ENCODE measurements at places on chromosomes 12 and 14.

DNA sequence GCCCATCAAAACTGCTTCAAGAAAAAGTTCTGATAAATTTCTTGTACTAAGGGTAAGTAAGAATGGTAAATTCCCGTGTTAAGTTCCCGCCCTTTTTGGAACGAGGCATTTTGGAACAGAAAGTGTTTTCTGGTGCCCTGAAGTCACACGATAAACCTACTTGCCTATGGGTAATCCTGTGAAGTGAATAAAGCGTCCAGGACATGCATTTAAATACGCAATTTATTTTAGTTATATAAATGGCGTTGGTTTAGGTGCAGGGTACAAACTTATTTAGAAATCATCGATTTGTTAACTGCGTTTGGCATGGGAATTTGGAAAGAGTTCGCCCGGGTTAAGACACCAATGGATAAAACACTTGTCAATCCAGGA is 715 bp upstream of the RAP1B start:
- no peak for DNase-seq

DNA sequence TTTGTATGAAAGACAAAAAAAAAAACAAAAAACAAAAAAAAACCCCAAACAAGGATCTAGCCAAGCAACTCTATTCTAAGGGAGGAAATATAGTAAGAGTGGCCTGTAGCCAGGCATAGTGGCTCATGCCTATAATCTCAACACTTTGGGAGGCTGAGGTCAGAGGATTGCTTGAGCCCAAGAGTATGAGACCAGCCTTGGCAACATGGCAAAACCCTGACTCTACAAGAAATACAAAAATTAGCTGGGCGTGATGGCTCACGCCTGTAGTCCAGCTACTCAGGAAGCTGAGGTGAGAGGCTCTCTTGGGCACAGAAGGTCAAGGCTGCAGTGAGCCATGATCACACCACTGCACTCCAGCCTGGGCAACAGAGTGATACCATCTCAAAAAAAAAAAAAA is 47.9 kb downstream of the TMEM117 start:
- no peak for DNase-seq

GRCh38 chr12:131618701-131619100 is 92.2 kb upstream of the SFSWAP start:
- no peak for DNase-seq

DNA sequence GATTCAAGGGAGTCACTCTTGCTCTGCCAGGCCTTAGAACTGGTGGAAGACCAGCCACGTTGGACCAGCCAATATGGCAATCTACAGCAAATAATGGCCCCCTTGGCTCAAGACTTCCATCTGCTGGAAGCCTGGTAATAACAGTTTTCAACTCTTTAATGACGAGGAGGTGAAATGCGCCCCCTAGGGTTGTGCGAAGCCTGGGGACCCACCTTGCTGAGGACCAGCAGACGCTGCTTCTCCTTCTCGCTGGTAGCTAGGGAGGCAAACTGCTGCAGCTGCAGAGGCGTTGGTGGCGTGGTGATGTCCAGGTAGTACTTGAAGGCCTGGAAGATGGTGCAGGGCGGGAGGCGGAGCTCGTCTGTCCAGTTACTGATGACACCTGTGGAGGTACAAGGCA is 41.5 kb upstream of the FBXO21 start:
- DNase-seq, result no peak

DNA sequence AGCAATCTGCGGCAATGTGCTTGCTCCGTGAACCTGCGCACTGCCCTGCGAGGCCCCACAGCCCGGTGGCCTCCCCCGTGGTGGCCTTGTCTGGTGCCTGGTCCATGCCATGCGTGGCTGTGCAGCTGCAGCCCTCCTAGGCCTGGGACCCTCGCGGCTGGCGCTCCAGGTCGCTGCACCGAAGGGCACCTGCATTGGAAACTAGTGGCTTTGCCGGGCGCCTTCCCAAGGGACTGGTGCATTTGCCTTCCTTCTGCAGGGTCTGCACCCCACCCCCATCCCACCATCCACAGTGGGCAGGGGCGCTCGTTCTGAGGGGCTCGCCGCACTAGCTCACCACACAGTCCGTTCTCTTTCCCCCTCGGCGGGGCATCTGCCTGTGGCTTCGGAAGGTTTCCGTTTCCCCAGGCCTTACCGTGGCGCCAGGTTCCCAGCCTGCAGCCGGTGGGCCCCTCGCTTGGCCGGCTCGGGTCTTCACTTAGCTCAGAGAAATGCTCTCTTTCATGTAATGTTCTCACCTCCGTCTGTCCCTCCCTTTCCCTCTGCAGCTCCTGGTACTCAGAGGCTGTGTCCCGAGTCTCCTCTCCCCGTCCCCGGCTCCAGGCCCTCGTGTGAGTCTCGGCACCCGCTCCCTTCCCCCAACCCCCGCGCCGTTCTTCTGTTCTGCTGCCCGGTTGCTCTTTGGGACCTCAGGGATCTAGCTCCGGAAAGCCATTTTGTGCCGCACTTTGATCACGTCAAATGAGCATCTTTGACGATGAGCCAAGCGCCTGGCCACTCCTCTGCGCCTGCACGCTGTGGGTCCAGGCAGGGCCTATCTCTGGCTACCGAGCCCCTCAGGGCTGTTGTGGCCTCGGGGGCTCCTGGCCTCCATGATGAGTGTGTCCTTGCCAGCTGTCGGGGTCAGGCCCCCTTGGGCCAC is 31.9 kb downstream of the JAG2 start:
- no peak for DNase-seq

DNA sequence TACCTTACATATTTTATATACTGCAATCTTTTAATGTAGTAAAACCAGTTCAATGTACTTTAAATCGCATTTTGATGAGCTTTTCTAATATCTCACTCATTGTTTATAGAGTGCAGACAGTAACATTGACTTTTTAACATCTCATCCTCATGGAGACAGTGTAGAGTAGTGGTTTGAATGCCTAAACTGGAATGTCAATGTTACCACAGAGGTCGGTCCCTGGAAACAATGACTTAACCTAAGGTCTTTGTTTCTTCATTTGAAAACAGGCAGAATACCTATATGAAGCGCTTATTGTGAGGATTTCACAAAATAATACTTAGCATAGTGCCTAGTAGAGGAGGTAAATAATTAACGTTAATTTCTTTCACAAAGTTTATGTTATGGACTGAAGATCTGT is 5.0 kb downstream of the CDK17 start:
- DNase-seq, result no peak

DNA sequence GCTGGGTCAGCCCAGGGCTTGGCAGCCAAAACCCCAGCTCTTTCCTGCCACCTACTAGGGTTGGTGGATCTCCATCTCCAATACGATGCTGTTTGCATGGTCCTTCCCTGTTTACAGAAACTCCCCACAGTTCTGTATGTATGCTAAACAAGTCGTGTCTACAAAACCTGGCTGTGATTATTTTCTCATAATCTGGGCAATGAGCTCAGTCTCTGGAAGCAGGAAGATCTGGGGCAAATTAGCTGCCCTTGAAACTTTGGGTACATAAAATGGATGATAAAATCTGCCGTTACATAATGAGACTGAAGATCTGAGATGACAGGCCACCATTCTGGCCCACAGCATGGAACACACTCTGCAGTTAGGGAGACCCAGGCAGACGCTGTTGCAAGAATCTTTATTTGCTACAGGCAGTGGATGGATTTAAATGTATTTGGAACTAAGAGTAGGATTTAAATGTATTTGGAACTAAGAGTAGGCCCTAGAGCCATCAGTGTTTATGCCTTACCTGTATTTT is 31.7 kb downstream of the ACADS start:
- DNase-seq, result no peak

DNA sequence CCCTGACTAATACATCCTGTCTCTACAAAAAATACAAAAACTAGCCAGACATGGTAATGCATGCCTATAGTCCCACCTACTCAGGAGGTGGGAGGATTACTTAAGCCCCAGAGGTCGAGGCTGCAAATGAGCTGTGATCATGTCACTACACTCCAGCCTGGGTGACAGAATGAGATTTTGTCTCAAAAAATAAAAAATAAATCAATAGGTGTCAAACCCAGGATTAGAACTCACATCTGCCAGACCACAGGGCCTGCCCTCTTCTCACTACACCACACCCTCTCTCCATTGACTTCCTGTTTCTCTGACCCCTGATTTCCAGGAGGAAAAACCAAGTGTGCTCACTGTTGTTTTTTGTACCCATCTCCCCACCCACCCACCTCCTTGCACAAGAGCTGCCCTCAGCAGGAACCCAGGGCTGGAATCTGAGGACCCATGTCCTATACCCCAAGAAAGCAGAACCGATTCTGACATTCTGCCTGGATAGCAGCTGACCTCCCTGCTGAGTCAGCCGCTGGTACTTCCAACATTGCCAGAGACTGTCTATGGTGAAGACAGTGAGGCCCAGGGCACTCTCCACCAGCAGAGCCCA is 6.2 kb downstream of the CMKLR1 start:
- no peak for DNase-seq

- no peak for DNase-seq
Measured at GRCh38 chr12:12979126-12979525, 20.9 kb downstream of the HEBP1 start.

GRCh38 chr12:64385468-64385867 is 5.1 kb downstream of the C12orf56 start:
- no peak for DNase-seq

DNA sequence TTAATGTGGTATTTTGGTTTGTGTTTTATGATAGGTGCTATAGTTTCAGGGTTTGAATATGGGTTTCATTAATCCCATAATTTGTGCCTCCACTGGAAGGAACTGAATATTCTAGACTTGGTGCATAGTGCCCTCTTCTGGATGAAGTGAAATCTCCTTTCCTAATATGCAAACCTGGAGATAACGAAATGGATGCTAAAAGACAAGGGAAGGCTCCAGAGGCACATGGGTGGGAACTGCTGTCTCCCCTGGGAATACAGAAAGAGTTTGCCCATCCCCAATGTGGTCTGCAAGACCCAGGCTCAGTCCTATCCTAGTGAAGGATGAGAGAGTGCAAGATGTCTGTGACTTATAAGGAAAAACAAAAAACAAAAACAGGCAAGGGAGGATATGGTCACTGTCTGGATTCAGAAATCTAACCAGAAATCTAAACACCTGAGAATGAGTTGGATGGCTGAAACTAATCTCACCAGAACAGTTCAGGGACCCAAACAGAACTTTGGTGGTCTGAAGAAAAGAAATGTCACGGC is 142.3 kb upstream of the TMPO start:
- DNase-seq, result peak; percentile 7

DNA sequence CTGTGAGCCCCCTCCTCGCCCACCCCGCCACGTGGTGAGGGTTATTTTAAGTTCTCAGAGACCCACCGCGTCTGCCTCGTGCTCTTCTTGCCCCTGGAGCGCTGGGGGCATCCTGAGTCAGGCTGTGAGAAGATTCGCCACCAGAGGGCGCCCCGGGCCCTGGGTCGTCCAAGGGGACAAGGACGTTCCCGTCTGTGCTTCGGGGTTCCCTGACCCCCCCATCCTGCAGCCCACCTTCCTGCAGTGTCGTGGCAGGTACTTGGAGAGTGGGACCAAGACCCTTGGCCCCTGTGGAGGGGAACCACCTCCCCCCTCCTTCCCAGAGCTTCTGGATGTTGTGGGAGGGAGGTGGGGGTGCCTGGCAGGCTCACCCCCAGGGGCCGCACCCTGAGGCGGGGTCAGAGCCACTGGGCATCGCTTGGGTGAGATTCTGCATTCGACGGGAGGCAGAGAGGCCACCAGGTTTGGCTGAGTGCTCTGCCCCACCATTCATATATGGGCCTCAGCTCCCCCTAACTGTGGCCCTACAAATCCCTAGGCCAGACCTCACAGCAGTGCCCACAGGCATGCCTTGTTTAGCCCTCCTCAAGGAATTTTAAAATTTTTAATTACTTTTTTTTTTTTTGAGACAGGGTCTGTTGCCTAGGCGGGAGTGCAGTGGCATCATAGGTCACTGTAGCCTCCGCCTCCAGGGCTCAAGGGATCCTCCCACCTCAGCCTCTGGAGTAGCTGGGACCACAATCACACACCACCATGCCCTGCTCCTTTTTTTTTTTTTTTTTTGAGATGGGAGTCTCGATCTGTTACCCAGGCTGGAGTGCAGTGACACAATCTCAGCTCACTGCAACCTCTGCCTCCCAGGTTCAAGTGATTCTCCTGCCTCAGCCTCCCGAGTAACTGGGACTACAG is 17.0 kb downstream of the RHOF start:
- no peak for DNase-seq

DNA sequence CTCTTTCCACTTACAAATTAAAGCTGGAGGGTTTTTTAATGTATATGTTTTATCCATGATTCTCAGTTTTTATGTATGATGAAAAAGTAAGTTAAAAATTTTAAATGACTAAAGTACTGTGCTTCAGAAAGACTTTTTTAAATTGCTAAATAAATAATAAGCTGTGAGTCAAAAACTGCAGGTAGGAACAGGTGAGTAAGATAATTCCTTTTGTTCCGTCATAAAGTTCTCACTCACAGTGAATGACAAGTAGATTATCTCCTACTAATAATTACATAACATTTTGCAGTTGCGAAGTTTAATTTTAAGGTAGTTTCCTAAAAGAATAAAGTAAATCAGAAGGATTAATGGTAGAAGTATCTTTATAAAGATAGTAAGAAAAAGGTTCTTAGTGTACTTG is 78.0 kb downstream of the PRKCH start:
- DNase-seq, result no peak

GRCh38 chr14:73489481-73490175 is 1.1 kb upstream of the RIOX1 start:
- DNase-seq, result no peak

DNA sequence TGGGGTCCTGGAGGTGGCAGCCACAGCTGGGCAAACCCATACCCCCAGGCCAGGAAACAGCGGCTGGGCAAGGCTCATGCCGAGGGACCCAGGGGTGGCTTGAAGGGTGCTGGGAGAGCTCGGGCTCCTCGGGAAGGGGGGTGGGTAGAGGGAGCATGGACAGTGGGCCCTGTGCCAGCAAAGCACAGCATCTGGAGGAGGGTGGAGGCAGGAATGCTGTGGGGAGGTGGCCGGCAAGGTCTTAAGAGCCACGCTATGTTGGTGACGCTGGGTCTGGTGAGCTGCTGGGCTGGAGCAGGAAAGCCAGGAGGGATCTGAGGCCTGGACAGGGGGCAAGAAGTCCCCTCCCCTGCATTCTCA is 48.2 kb upstream of the DLK1 start:
- DNase-seq, result no peak

GRCh38 chr14:99831903-99832685 is 38.9 kb downstream of the EML1 start:
- DNase-seq, result no peak

- no peak for DNase-seq
Measured at GRCh38 chr12:45315462-45315861, 99.6 kb downstream of the ANO6 start.

- DNase-seq, result no peak
Measured at GRCh38 chr14:42149609-42150261, 543.1 kb downstream of the LRFN5 start.

DNA sequence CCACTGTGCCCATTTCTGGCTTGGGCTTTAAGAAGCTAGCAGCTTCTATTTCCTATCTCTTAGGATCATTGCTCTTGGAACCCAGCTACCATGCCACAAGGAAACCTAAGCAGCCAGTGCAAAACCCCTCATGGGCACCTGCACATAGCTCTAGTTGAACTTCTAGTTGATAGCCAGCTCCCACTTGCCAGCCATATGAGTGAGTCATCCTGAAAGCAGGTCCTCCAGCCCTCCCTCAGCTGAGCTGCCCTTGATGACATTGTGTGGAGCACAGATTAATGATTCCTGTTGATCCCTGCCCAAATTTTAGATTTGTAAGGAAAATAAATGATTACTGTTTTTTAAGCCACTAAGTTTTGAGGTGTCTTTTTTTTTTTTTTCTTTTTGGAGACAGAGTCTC is 234.2 kb upstream of the FBXO33 start:
- DNase-seq, result no peak

GRCh38 chr14:24677956-24678355 is 44.0 kb upstream of the GZMB start:
- no peak for DNase-seq

GRCh38 chr12:56905852-56906251 is 28.4 kb downstream of the SDR9C7 start:
- DNase-seq, result no peak

GRCh38 chr12:132247718-132248452 is 81.5 kb downstream of the GALNT9 start:
- DNase-seq, result no peak
